ENCODE measurements at places on chromosomes 2 and 18. TPM values are rescaled to one million over a fixed set of nuclear protein-coding genes. Genes with fewer than 3 reads are reported as not detected.

GRCh38 chr2:10811517-10811916 is 1.1 kb downstream of the PDIA6 start:
- H3K27ac ChIP-seq, result peak overlapping the region; percentile 90
- no peak for DNase-seq
- peaks cover 39% of the 10 kb centered on the region for H3K4me1 ChIP-seq

GRCh38 chr2:12685145-12685544 is 31.6 kb upstream of the TRIB2 start:
- no peaks in the 10 kb centered on the region for H3K27me3 ChIP-seq
- H3K4me3 ChIP-seq, result no peak overlapping the region
- no peaks in the 10 kb centered on the region for H3K36me3 ChIP-seq
- peaks cover 2% of the 10 kb centered on the region for H3K4me1 ChIP-seq
- H3K27ac ChIP-seq, result no peak overlapping the region

DNA sequence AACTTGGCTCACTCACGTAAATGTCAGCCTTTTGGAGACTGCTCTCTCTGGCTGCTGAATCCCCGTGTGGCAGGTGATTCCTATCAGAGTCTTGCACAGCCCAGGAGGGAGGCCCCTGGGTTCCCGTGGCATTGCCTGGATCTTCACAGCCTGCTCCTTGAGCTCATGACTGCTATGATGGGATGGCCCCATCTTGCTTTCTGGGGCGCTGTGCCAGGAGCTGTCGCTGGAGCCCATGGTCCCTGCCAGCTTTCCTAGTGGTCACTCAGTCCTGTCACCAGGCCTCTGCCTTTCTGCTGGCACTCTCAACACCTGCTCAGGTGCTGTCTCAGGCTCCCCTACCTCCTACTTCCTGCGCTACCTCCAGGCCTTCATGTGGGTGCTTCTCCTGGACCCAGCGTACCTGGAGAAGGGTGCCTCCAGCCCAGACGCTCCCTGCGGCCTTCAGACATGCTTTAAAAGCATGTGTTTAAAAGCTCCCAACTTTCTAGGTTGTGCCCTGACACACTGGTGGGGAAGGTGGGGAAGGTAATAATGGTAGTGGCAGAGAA is 110.1 kb downstream of the MCFD2 start:
- no peaks in the 10 kb centered on the region for H3K4me1 ChIP-seq
- H3K36me3 ChIP-seq, result no peaks in the 10 kb centered on the region
- no peak overlapping the region for H3K4me3 ChIP-seq

GRCh38 chr2:121386707-121387106 is 101.7 kb upstream of the TFCP2L1 start:
- peaks cover 3% of the 10 kb centered on the region for H3K4me1 ChIP-seq
- no peak overlapping the region for H3K27ac ChIP-seq

GRCh38 chr2:159557437-159558034 is 58.8 kb downstream of the BAZ2B start:
- no peaks in the 10 kb centered on the region for H3K36me3 ChIP-seq
- no peaks in the 10 kb centered on the region for H3K4me1 ChIP-seq
- H3K27me3 ChIP-seq, result no peaks in the 10 kb centered on the region

DNA sequence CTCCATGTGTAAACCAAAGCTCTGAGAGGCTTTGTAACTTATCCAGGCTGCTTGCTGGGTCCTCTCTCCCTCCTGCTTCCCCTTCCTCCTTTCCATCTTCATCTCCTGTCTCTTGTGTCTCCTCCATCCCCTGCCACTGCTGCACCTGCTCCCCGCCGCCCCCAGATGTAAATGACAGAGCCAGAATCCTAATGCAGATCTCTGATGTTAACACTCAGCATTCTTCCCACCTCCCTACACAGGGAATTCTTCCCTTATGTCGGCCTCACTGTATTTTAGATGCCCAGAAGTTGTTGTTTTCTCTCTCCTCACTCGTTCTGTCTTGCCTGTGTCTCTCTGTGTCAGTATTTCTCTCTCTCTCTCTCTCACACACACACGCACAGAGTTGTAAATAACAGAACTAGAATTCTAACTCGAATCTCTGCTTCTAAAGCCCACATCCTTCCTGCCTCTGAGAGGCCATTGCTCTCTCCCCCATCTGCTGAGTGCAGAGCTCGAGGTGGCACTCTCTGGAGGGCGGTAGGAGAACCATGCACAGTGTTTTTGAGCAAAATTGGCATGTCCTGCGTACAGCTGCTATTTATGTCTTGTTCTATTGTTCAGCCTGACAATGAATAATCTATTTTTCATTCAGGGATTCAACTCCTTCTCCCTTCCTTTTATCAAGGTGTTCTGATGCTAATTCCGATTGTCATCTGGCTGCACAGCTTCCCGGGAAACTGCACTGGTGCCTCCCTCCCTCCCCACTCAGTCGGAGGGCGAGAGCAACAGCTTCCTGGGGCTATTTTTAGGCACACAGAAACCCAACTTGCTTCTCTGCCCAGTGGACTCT is 219.9 kb downstream of the SH3RF3 start:
- H3K36me3 ChIP-seq, result no peaks in the 10 kb centered on the region
- H3K27me3 ChIP-seq, result no peaks in the 10 kb centered on the region
- peak overlapping the region; percentile 43 for H3K27ac ChIP-seq
- H3K4me3 ChIP-seq, result peak overlapping the region; percentile 1
- DNase-seq, result peak; percentile 57
- peaks cover 29% of the 10 kb centered on the region for H3K4me1 ChIP-seq

GRCh38 chr2:209368406-209368805 is 55.4 kb upstream of the MAP2 start:
- DNase-seq, result no peak
- no peaks in the 10 kb centered on the region for H3K36me3 ChIP-seq
- H3K4me1 ChIP-seq, result no peaks in the 10 kb centered on the region

DNA sequence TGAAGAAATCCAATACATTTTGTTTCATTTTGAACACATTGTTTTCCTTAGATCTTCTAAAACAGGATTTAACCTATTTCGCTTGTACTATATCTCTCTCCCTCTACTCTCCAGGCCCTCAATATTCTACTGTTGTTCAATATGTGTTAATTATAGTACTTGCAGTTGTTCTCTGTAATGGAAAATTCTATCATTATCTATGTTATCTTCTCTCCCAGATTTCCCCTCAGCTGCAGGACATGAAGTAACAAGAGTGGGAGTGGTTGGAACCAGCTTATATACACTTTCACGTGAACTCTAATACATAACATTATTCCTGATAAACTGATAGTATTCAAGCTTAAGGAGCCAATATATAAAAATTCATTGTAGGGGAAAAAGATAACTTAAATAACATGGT is 7.0 kb upstream of the STRN start:
- peaks cover 4% of the 10 kb centered on the region for H3K36me3 ChIP-seq
- H3K4me1 ChIP-seq, result peaks cover 1% of the 10 kb centered on the region
- no peak for DNase-seq
- no peak overlapping the region for H3K27ac ChIP-seq
- no peaks in the 10 kb centered on the region for H3K27me3 ChIP-seq
- no peak overlapping the region for H3K4me3 ChIP-seq

- DNase-seq, result no peak
- H3K27ac ChIP-seq, result no peak overlapping the region
- no peak overlapping the region for H3K4me3 ChIP-seq
These were observed 47.6 kb upstream of the MSH6 start for GRCh38 chr2:47735136-47735869.

DNA sequence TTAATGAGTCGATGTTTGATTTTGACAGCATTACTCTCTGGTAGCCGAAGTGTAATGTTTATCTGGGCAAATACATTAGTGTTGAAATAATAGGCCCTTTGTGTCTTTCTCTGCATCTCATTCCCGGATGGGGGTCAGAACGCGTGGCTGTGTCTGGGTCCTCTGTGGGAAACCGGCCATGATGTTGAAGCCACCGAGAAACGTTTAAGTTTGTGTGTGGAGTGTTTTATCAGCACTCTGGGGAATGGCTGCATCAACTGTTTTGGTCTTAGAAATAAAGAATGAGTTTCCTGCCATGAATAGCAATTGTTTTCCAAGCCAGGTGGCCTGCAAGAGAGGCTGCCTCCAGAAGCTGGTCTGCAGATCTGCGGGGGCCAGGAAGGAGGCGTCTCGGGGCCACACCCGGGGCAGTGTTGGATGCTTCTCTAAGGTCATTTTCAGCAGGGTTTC is 69.7 kb downstream of the RNF144A start:
- no peak for DNase-seq
- H3K4me1 ChIP-seq, result peaks cover 3% of the 10 kb centered on the region
- H3K27ac ChIP-seq, result no peak overlapping the region
- H3K4me3 ChIP-seq, result no peak overlapping the region
- peaks cover 10% of the 10 kb centered on the region for H3K36me3 ChIP-seq

GRCh38 chr2:227643990-227644551 is 22.5 kb upstream of the SCYGR5 start:
- H3K4me1 ChIP-seq, result no peaks in the 10 kb centered on the region
- no peak overlapping the region for H3K4me3 ChIP-seq
- DNase-seq, result no peak

DNA sequence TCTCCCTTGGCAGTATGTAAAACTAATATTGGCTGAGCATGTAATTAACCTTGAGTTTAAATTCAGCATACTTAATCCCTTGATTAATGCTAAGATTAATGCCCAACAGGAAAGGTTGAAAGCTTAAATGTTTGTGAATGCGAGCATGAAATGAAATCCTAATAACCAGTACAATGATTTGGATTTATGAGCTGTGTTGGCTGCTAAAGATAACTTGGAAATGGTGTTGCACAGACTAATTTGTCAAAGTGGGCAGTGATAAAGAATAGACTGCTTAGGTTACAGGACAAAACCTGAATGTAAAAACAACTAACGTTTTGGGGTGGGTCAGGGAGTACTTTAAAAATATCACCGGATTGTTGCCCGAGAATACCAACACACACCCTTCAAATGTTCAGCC is 70.6 kb downstream of the MGAT5 start:
- H3K4me3 ChIP-seq, result no peak overlapping the region
- peaks cover 35% of the 10 kb centered on the region for H3K4me1 ChIP-seq
- H3K27me3 ChIP-seq, result no peaks in the 10 kb centered on the region

GRCh38 chr2:41167014-41167413 is 715.1 kb upstream of the SLC8A1 start:
- no peak overlapping the region for H3K27ac ChIP-seq
- no peaks in the 10 kb centered on the region for H3K27me3 ChIP-seq
- H3K36me3 ChIP-seq, result no peaks in the 10 kb centered on the region
- H3K4me3 ChIP-seq, result no peak overlapping the region
- H3K4me1 ChIP-seq, result no peaks in the 10 kb centered on the region

GRCh38 chr2:18856765-18857164 is 267.4 kb upstream of the NT5C1B start:
- no peaks in the 10 kb centered on the region for H3K36me3 ChIP-seq
- H3K4me1 ChIP-seq, result no peaks in the 10 kb centered on the region
- H3K27ac ChIP-seq, result no peak overlapping the region
- no peak for DNase-seq
- H3K27me3 ChIP-seq, result no peaks in the 10 kb centered on the region

GRCh38 chr2:66441581-66442320 is 6.8 kb downstream of the MEIS1 start:
- H3K4me1 ChIP-seq, result peaks cover 6% of the 10 kb centered on the region
- H3K4me3 ChIP-seq, result no peak overlapping the region
- H3K36me3 ChIP-seq, result peaks cover 2% of the 10 kb centered on the region
- DNase-seq, result no peak
- peaks cover 44% of the 10 kb centered on the region for H3K27me3 ChIP-seq

DNA sequence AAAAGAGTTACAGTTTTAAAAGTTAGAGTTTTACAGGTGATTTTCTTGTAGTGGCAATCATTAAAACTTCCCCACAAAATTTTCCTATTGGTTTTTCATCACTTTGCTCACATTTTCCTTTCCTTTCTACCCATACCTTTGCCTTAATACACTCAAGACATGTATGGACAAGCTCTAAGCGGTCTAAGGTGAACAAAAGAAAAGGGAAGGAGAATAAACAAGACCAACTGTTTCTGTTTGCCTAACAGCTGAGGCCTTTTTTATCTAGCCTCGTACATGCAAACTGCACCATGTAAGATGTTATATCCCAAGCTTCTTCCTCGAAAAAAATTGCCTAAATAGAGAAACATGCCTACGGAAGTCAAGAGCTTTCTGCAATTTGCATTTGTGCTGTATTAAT is 33.9 kb upstream of the TBC1D8 start:
- no peaks in the 10 kb centered on the region for H3K4me1 ChIP-seq
- H3K27ac ChIP-seq, result no peak overlapping the region
- DNase-seq, result no peak
- no peak overlapping the region for H3K4me3 ChIP-seq
- no peaks in the 10 kb centered on the region for H3K27me3 ChIP-seq

DNA sequence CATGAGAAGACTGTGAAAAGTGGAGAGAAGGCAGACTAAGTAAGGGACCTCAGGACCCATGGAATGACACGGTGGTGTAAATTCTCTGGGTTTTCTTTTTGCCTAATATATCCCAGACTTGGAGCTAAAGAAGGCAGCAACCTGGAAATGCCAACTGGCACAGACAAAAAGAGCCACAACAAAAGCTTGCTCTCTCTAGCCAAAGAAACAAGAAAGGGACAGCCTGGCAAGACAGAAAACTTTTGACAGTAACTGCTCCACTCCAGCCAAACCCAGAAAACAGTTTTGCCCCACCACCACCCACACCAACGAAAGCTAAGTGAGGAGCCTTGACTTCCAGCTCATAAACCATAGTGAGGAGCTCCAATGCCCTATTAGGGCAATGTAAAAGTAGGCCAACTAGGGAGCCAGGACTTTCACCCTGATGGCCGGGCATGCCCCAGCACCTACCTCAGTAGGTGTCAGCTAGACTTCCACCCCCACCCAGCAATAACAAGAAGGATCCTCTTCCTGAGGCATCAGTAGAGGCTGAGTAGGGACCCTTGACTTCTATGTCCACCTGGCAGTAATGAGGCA is 35.5 kb downstream of the PELI1 start:
- peak overlapping the region; percentile 49 for H3K27ac ChIP-seq
- H3K36me3 ChIP-seq, result peaks cover 39% of the 10 kb centered on the region
- DNase-seq, result peak; percentile 39

- H3K27ac ChIP-seq, result no peak overlapping the region
- H3K4me3 ChIP-seq, result no peak overlapping the region
- H3K27me3 ChIP-seq, result peaks cover 2% of the 10 kb centered on the region
- H3K36me3 ChIP-seq, result peaks cover 1% of the 10 kb centered on the region
- no peaks in the 10 kb centered on the region for H3K4me1 ChIP-seq
- DNase-seq, result no peak
These were observed 1377.9 kb downstream of the RPIA start for GRCh38 chr2:90069290-90069894.

- H3K27me3 ChIP-seq, result no peaks in the 10 kb centered on the region
- H3K4me3 ChIP-seq, result no peak overlapping the region
- H3K4me1 ChIP-seq, result no peaks in the 10 kb centered on the region
- H3K36me3 ChIP-seq, result no peaks in the 10 kb centered on the region
These were observed 488.6 kb downstream of the CPS1 start for GRCh38 chr2:211045025-211045424.

PSMA8 gene
- total RNA-seq, result 1.7 TPM

FAM110C gene
- 3.1 TPM for total RNA-seq

CCDC148 gene
- 0.29 TPM for total RNA-seq

LINC00305 gene
- total RNA-seq, result not detected

ZAP70 gene
- total RNA-seq, result 160 TPM

ACP1 gene
- total RNA-seq, result 127 TPM

FAM228A gene
- 0.12 TPM for total RNA-seq

FZD7 gene
- total RNA-seq, result 0.58 TPM

NLRC4 gene
- 0.27 TPM for total RNA-seq

SLC8A1 gene
- total RNA-seq, result 0.12 TPM

SCN9A gene
- total RNA-seq, result not detected

VIT gene
- total RNA-seq, result not detected

TRIM54 gene
- total RNA-seq, result not detected

GAREM2 gene
- 1.4 TPM for total RNA-seq

All from activated CD4-positive, alpha-beta memory T cell treated with anti-CD3 and anti-CD28 coated beads for 36 hours (primary cell).